ENCODE measurements at places on chromosomes 1 and 21. TPM values are rescaled to one million over a fixed set of nuclear protein-coding genes. Genes with fewer than 3 reads are reported as not detected.

THEM5 gene
- not detected for total RNA-seq

AMY2A gene
- not detected for total RNA-seq

MIXL1 gene
- not detected for total RNA-seq

WDR64 gene
- total RNA-seq = not detected

PLPPR4 gene
- total RNA-seq = not detected

PCP4 gene
- not detected for total RNA-seq

GOLT1A gene
- 5.5 TPM for total RNA-seq

B3GALT6 gene
- 17.5 TPM for total RNA-seq

GPR37L1 gene
- total RNA-seq = 0.15 TPM

ATP6V1G3 gene
- total RNA-seq = not detected

GJA4 gene
- total RNA-seq = not detected

C4BPA gene
- total RNA-seq = 0.48 TPM

CRYAA gene
- not detected for total RNA-seq

RLF gene
- 7.1 TPM for total RNA-seq

SLC2A5 gene
- 0.17 TPM for total RNA-seq

WNT3A gene
- total RNA-seq = 0.05 TPM

SLC44A3 gene
- 1.6 TPM for total RNA-seq

C1orf167 gene
- not detected for total RNA-seq

HSF2BP gene
- 1.7 TPM for total RNA-seq

All from A549 treated with DMSO at 1 μM for 4 hours (cell line).